ENCODE measurements at places on chromosomes 5 and 9.

- DNase-seq = peak; percentile 13
Observed at GRCh38 chr9:86500667-86501435, 146.6 kb upstream of the TUT7 start.

DNA sequence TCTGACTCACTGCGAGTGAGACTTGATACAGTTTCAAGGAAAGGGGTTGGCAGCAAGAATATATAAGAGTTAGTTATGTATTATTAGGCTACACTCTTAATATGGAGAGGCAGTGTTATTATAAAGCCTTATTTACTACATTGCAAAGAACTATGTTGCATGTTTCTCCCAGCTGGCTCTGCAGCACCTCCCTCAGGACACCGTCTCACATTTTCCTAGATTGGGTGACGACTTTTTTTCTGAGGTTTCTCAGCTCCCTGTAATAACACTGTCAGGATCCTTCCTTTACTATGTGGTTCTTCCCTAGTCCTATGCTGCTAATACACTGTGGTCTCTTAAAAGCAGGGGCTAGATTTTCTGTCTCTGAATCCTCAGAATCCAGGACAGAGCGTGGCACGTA is 153.7 kb downstream of the INSYN2B start:
- DNase-seq = peak; percentile 27

- DNase-seq = no peak
Observed at GRCh38 chr9:106981396-106982287, 118.7 kb downstream of the ZNF462 start.

GRCh38 chr5:93381057-93381456 is 200.0 kb downstream of the NR2F1-AS1 start:
- DNase-seq = no peak

DNA sequence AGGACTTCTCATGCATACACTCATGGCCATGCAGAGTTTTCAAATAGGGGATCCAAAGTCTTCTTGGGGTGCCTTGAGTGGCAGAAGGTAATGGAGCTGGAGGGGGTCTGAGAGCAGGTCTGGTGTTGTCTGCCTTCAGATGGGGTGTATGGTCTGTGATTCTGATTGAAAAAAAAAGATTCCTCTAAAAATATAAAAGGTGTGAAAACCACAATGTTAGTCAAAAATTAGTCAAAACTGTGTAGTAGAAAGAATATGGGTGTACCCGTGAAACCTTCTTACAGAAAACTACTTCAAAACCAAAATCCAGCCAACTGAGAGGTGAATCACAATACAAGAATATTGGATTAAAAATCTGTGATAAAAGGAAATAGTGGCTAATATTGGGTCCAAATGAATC is 20.1 kb downstream of the DOCK2 start:
- DNase-seq = no peak

- DNase-seq = peak; percentile 67
Observed at GRCh38 chr9:95920017-95920416, 44.5 kb downstream of the ERCC6L2 start.

DNA sequence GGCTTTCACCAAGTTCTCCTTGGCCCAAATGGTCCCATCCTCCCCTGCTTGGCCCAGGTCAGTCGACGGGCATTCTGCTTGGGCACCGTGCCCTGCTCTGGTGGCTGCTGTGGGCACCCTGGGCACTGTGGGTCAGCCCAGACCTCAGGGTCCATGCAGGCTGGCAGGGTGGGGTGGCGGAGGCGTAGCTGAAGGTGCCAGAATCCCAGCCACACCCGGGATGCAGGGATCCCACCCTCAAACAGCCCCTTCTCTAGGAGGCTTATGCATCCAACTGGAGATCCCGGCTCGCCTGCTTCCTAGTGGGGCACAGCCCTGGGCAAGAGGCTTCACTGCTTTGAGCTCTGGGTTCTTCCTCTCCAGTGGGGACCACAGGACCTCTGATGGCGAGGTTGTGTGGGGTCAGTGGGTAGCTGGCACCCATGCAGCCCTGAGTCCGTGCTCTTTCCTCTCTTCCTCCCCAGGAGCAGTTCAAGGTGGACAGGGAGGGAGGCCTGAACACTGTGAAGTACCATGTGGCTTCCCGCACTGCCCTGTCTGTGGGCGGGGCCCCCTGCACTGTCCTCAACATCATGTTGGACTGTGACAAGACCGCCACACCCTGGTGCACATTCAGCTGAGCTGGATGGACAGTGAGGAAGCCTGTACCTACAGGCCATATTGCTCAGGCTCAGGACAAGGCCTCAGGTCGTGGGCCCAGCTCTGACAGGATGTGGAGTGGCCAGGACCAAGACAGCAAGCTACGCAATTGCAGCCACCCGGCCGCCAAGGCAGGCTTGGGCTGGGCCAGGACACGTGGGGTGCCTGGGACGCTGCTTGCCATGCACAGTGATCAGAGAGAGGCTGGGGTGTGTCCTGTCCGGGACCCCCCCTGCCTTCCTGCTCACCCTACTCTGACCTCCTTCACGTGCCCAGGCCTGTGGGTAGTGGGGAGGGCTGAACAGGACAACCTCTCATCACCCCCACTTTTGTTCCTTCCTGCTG is 9.4 kb downstream of the B4GALT7 start:
- no peak for DNase-seq
